NCI-H2029 treated with DMSO at 0.1 percent for 48 hours (cell line): ENCODE measurements at places on chromosomes 13 and 19.

DNA sequence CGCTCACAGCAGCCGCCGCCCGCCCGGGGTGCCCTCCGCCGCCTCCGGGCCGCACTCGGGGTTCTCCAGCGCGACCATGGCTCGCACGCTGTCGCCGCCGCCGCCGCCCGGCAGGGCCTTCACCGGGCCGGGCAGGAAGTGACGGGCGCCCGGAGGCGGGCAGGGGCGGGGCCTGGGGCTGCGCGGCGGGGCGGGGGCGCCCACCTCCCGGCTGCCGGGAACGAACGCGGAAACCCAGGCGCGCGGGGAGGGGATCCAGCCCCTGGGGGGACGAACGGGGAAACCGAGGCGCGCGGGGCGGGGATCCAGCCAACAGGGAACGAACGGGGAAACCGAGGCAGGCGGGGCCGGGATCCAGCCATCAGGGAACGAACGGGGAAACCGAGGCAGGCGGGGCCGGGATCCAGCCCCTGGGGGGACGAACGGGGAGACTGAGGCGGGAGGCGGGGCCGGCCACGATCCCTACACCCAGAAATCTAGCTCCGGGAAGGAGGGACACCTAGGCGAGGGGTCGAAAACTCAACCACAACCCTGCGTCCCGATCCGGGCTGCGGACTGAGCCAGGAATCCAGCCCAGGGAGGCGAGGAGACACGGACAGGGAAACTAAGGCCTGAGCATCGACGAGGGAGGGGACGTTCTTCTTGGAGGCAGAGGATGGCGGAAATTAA lies at the start of gene R3HDM4:
Gene R3HDM4, minus strand, starts transcription at position 140 of the 669 bp plus-strand sequence. Its CDS starts 62 bp downstream, at position 78.
- no peak for DNase-seq

- no peak for DNase-seq
Measured at GRCh38 chr19:40907968-40908735, 26.1 kb upstream of the CYP2A7 start.

DNA sequence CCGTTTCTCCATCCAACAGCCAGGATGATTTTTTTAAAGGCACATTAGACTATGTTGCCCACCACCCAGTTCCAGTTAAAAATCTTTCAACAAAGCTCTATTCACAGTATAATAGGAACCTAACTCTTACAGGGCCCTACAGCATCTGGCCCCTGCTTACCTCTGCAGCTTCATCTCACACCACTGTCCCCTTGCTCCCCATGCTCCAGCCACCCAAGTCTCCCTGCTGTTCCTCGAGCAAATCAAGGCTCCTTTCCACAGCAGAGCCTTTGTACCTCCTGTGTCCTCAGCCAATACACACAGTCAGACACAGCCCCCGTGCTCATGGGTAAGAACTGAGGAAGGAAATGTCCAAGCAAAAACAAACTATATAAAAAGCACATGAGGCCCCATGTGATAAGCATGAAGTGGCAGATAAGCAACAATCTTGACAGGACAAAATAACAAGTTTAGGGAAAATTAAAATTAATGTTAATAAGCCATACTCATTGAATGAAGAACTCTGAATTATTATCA lies 67.5 kb downstream of the TSC22D1 start:
- DNase-seq = no peak

DNA sequence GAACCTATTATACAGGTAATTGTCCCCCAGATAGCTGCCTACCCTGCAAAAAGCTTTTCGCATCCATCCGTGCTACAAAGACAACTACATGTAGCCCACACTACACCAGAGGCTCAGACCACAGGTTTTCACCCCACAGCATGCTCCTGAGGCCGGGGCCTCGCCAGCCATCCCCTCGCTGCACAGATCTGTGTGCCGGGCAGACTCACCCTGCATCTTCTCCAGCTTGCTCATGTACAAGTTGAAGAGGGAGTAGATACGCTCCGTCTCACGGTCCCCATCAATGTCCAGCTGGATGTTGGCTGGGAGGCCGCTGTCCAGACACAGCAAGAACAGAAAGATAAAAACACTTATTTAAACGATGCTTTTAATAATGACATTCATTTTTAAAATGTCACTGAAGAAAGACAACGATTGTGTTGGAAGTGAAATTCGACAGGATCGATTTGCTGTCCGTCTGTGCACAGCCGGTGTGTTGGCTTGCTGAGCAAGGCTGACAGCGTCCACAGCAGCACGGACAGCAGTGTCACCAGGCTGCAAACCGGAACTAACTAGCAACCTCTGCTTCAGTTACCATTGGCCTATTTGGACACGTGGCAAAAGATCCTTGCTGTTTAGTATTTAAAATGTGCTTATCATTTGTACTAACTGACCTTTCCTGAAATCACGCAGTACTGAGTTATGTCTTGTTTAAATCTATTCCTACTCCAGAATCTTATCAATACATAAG lies 18.6 kb upstream of the C13orf46 start:
- DNase-seq = no peak

GRCh38 chr13:109743706-109744453 lies 42.5 kb downstream of the IRS2 start:
- no peak for DNase-seq

DNA sequence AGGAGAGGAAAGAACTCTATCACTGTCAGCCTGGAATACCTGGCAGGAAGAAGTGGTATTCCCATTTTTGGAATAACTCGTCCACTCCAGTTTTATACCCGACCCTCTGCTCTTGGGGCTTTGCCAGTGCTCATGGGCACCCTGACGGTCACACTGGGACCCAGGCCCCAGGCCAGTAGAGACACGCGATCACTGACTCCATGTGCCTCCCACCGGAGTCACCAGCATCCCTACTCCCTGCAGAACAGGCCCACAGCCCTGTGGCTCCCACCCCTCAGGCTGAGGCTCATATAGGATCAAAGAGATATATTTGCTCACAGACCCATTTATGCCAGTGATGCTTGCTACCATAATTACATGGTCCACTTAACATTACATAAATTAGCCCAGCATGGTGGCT lies 3.5 kb downstream of the GRTP1 start:
- no peak for DNase-seq

GRCh38 chr19:13118424-13119193 lies 545 bp downstream of the NACC1 start:
- no peak for DNase-seq

DNA sequence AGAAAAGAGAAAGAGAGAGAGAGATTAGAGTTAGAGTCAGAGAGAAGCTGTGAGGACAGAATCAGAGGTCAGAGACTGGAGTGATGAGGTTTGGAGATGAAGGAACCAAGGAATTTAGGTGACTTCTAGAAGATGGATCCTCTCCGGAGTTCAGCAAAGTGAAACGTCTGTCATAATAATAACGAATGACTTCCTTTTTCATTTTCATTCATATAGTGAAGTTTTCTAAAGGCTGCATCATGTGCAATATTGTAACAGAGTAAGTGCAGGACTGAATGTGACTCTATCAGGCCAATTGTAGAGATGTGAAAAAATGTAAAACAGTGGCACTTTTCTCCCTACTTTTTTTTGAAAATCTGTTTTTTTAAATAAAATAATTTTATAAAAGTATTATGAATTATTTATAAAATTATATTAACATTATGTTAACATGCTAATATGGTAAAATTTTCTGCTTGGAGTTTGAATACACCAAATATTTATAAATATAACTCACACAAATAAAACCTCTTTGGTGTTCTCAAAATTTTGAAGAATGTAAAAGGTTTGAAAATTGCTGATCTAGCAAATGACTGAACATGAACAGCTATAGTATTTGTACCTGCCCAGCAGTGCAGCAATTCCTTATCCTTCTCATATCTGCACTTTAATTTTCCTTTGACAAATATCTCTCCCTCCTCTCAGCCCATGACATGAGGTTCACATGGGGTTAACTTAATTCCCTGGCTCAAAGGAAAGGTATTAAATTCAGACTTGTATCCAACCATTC lies 4.2 kb upstream of the TNFSF11 start:
- DNase-seq = no peak

DNA sequence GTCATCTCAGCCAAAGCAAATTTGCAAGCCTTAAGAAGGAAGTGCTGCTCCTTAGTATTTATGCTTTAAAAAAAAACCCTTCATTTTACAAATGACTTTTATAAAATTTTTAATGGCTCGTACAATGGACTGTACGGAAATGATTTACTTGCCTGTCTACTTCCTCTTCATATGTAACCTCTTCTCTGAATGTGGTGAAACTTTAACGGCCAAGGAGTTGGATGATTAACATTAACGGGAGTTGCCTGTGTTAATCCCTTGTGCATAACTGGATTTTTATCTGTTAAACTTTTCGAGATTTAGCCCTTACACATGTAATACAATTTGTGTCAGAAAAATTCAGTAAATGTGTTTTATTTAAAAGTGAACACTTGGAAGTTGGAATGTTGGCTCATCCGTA lies 429.4 kb downstream of the TBC1D4 start:
- DNase-seq = no peak

DNA sequence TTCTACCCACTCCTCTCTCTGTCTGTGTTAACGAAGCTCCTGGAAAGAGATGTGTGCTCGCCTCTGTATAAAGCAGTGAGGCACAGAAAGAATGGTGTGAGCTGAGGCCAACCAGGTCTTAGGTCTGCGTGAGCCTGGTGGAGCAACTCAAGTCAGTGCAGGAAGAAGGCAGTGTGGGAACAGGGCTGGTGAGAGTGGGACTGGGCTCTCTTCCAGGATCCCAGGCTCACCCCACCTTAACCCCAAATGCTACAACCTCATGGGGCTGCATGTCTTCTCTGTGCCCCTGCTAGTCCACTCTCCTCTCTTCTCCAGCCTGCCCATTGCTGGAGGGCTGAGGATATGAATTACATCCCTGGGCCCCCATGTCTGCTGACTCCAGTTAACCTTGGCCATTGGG lies 127.4 kb downstream of the DCT start:
- no peak for DNase-seq

- no peak for DNase-seq
Measured at GRCh38 chr13:74398599-74398998, 264.4 kb upstream of the KLF12 start.

DNA sequence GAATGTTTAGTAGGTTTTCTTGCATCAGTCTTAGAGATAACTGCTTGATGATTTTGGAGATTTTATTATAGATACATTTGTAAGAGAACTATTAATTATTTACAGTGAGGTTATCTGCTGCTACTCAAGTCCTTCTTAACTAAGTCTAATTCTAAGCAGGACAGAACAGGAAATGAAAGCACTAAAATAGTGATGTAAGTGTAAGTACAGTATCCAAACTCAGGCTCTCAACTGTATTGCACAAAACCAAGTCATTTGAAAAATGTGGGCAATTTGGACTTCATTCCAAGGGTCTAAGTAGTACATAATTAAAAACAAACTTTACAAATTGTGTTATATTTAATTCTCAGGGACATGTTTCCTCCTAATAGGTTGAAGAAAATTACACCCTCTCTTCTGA lies 417.1 kb downstream of the ITGBL1 start:
- no peak for DNase-seq

- no peak for DNase-seq
Measured at GRCh38 chr13:48232420-48233045, 473 bp upstream of the ITM2B start.

DNA sequence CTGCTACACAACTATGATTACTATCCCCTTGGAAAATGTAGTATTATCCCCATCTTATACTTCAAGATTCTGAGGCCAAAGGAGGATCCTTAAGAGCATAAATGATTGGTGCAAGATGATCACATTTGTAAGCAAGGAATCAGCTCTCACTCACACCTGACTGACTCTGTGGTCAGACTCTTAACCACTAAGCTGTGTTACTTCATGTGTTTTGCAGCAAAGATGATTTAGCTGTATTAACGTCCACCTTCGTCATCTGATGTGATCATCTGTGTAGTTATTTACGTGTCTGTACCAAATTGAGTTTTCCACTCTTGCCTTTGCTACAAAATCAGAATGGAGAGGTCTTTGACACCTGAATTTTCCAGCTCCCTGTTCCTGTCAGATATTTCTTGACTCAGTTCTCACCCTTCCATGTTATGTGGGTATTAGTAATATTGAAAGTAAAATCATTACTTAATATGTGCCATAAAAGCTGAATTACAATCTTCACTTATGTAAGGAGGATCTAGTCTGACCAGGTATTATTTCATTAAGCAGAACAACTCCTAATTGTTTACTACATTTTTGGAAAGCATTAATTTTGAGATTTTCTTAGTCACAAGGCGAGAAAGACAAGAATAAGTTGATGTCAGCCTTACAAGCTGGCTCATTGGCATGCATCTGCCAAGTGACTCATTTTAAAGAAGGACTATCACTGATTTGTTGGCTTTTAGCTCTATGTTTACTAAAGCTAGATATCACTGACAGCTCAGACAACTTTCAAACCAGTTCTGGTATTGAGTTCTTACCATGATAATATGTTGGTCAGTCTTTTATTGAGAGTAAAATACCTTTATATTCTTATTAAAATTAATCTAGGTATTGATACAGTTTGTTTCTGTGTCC lies 1279.8 kb upstream of the PCDH9 start:
- DNase-seq = no peak

GRCh38 chr19:43779147-43779819 lies 1.5 kb downstream of the KCNN4 start:
- DNase-seq = no peak

- no peak for DNase-seq
Measured at GRCh38 chr13:51645154-51645650, 60.9 kb downstream of the WDFY2 start.

DNA sequence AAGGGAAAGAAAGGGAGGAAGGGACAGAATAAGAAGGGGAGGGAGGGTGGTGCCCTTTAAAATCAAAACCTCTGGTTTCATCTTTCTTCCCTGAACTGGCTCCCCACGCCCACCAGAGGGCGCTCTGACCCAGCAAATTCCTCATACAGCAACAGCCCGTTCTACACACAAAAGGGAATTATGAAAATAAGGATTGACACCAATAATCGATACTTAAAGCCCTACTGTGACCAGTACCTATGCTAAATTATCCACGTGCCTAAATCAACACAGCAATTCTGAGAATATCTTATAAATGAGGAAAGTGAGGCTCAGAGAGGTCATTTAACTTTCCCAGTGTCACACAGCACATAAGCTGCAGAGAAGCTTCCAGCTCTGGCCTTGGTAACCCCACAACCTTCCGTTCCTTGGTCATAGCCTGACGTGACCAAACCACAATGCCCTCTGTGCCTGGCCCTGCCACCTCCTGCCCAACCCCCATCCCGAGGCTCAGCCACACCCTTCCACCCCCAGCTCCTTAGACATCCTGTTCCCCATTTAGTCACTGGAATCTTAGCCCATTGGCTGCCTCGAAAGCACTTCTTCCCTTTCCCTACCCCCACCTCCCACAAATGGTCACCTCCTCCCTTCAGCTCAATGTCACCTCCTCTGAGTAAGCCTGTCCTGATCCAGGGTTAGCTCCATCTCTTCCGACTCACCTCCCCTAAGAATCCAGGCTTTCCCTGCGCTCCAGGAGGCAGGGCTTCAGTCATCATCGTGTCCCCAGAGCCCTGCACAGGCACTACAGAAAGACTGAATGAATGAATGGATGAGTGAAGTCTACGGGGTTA lies 34.2 kb upstream of the PNMA8B start:
- peak; percentile 36 for DNase-seq

- DNase-seq = no peak
Measured at GRCh38 chr13:97307118-97307881, 85.2 kb downstream of the MBNL2 start.

- DNase-seq = no peak
Measured at GRCh38 chr19:30792561-30793505, 420.6 kb downstream of the ZNF536 start.
